ENCODE measurements at places on chromosomes 16 and 17. TPM values are rescaled to one million over a fixed set of nuclear protein-coding genes. Genes with fewer than 3 reads are reported as not detected.

DNA sequence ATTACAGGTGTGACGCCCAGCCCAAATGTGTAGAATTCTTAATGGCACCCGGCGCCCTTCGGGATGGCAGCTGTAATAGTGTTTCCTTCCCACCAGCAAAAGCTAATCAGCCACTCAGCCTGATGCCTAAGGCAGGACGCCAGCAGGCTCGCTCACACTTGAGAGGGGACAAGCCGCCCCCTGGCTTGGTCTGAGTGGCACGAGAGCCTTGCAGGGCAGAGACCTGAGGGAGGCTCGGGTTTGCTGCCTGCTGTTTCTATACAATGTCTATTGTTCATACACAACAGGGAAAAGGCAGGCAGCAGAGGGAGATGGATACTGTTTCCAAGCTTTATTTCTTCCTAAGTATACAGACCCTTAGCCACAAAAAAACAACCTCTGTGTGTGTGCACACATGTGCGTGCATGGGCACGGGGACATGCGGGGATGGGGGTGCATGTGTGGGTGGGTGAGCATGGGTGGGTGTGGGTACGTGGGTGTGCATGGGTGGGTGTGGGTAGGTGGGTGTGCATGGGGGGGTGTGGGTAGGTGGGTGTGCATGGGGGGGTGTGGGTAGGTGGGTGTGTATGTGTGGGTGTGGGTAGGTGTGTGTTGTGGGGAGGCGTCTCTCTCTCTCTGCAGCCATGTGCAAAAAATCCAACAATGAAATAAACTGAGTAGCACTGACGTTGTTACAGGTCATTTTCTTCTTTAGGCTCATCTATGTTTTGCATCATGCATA lies 10.0 kb downstream of the SLC38A8 start:
- DNase-seq = no peak

GRCh38 chr17:2089021-2089422 lies 34.1 kb downstream of the HIC1 start:
- DNase-seq = peak; percentile 66

The GPR139 gene
- not detected for total RNA-seq

The MRM1 gene
- total RNA-seq = 8.5 TPM

DNA sequence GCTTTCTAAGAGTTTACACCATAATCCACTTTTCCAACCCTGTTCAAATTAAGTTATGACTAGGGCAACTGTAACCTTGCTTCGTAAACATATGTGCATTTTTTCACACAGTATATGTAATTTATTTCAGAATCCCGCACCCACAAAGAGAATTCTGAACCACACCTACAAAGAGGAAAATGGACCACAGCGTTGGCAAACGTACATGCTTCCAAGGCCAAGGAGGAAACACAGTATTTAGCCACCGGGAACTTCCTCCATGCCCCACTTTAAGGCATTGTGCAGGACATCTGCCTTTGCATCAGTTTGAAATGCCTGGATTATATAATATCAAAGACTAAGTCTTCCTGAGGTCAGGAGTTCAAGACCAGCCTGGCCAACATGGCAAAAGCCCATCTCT lies 2.1 kb downstream of the SPATA22 start:
- DNase-seq = no peak

GRCh38 chr16:31134625-31135534 lies 647 bp downstream of the PRSS8 start:
- no peak for DNase-seq

DNA sequence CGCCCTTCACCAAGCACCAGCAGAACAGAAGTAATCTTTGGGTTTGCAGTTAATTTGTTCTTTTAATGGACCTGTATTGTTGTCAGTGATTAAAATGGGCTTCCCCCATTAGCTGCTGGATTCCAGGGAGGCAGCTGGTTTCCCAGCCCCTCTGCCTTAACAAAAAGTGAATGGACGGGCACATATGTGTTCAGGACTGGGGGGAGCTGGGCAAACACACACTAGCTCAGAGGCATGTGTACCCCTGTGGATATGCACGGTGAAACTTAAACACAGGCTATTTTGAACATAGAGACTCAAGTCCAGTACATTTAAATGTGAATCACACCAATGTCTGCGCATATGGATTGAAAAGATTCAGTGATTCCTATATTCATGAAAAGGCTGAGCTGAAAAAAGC lies 25.5 kb upstream of the TMEM132E start:
- DNase-seq = no peak

The CSH2 gene
- not detected for total RNA-seq

The SEZ6L2 gene
- total RNA-seq = 13.8 TPM

The KIF2B gene
- total RNA-seq = not detected

The CLEC19A gene
- total RNA-seq = not detected
